Stimulated activated memory B cell treated with anti-CD40 and anti-IgM and Interleukin-4, amounts not matched to agents 10 μg/mL and 1 μg/mL and 100 μg/mL, for 72 hours (primary cell): ENCODE measurements at places on chromosomes 1 and 21.

DNA sequence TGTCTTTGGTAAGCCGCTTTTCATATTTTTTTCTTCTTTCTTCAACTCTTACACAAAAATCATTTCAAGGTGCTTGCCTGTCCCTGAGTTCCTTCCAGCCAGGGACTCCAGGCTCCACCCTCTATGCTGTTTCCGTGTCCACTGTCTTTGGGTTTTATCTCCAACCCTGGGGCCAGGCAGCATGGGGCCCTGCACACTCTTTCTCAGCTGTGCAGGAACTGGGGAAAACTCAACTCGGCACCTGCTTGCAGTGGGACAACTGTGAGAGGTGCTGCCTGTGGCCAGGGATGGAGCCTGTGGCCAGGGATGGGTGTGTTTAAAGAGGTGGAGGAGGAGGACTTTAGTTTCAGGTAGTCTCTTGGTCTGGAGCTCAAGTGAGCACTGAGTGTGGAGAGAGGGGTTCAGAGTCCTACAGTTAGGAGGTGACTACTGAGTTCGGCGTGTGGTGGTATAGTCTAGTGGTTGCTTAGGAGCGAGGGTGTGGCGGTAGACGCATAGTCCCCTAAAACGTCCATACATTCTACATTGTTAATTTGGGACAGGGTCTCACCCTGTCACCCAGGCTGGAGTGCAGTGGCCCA lies 13.4 kb downstream of the TNFRSF8 start:
- no peak for ATAC-seq

- ATAC-seq: peak; percentile 34
These were observed 17.9 kb downstream of the KRTAP10-1 start for GRCh38 chr21:44521928-44522752.

DNA sequence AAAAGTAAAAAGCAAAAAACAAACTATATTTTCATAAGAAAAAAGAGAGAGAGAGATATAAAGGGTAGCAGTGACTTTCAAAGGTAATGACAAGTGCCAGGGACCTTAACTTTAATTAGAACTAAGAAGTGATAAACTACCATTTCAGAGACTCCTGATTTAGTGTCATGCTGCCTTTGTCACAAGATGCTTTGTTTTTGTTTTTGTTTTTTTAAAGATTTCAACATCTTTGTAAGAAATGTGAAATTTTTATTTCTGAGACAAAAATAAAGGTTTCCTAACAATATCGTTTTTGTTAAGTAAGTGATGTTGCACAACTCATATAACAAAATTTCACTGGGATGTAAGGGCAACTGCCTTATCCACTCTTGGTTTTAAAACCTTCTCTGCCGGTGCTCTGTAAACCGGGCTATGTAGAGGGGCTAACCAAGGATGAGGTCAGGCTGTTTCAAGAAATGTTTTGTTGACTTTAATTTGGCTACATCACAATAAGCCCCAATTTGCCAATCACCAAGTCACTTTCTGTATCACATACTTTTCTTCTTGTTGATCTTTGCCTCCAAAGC lies 35.2 kb upstream of the SYT2 start:
- no peak for ATAC-seq

GRCh38 chr1:119285482-119285881 lies 83.1 kb upstream of the HAO2 start:
- ATAC-seq: no peak

GRCh38 chr21:20527731-20528460 lies 470.3 kb upstream of the NCAM2 start:
- no peak for ATAC-seq
